ENCODE measurements at places on chromosomes 3 and 15.
A peak's percentile ranks its signal among the peaks of the same experiment; 100 is the strongest.

- no peak for DNase-seq
Measured at GRCh38 chr3:133953297-133953696, 57.6 kb upstream of the RAB6B start.

GRCh38 chr3:124877674-124878073 lies 9.5 kb downstream of the ITGB5 start:
- DNase-seq, result no peak

GRCh38 chr15:32899126-32899596 lies 181.4 kb downstream of the GREM1 start:
- DNase-seq, result peak; percentile 23

DNA sequence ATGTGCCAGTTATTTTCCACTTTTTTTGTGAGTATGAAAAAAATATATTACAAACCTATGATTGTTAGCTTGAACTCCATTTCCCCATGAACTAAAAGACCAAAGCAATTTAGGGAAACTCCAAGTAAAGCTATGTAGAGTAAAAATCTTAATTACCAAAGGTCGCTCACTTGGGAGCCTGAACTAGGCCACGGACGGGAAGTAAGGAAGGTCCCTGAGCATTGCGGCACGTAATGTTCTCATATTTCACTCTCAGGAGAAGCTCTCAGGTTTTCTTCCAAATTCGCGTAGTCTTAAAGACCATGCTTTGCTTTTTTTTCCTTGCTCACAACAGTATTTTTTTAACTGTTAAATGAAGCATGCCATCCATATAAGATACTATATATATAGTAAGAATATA lies 215.3 kb upstream of the RARB start:
- DNase-seq, result peak; percentile 8

- DNase-seq, result peak; percentile 56
Measured at GRCh38 chr3:65107174-65107573, 419.4 kb upstream of the ADAMTS9 start.

- no peak for DNase-seq
Measured at GRCh38 chr3:141246224-141246957, 14.8 kb downstream of the PXYLP1 start.

DNA sequence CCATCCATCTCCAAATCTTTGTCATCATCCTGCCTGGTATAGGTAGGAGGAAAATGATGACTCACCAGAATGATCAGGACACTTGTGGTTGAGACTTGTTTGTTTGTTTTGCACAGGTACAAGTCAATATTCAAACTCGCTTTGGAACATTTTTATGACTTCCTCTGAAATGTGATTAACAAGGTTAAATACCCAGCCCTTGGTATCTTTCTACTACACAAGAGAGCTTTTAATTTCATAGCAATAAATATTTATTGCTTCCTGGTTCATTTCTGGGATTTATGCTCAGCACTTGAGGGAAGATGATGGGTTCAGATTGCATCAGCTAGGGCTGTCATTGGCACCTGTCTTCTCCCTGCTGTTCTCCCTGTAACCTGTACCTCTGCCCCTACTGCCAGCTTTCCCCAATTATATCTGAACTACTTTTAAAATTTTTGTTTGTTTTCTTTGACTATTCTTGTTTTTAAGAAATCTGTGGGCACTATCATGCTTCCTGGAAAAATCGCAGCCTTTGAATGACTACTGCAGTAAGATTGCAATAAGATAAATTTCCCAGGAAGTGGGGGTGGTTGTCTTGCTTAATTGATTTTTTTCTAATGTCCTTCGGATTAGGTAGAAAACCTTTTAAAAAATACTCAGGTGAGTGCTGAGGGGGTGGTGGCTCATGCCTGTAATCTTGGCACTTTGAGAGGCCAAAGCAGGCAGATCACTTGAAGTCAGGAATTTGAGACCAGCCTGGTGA lies 24.3 kb upstream of the GCNT3 start:
- DNase-seq, result no peak

- peak; percentile 17 for DNase-seq
Measured at GRCh38 chr3:57793737-57794187, 37.7 kb downstream of the SLMAP start.

DNA sequence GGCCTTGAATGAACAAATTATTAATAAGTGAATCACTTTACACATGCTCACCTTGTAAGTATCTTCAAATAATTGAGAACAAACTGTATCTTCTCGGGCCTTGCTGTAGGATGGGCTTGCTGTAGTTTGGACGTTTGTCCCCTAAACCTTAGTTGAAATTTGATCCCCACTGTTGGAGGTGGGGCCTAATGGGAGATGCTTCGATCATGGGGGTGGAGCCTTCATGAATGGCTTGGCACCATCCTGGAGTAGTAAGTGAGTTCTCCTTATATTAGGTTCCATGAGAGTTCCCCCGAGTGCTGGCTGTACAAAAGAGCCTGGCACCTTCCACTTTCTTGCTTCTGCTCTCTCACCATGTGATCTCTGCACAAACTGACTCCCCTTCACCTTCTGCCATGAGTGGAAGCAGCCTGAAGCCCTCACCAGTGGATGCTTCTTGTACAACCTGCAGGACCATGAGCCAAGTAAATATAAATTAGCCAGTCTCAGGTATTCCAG lies 29.3 kb downstream of the PIGB start:
- DNase-seq, result no peak

DNA sequence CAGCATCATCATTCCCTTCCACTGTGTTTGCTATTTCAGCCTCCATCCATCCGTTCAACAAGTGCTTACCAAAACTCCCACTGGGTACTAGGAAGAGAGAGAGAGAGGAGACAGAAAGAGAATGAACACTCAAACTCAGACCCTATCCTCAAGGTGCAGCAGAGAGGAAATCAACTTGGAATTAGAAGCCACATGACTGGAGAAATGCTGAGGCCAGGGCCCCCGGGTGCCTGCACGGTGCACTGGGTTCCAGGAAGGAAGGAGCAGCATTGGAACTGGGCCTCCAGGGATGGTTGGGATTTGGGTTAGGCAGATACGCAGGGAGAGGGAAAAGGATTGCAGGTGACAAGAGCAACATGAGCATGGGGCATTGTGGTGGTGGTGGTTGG lies 30.0 kb downstream of the CORO2B start:
- no peak for DNase-seq

DNA sequence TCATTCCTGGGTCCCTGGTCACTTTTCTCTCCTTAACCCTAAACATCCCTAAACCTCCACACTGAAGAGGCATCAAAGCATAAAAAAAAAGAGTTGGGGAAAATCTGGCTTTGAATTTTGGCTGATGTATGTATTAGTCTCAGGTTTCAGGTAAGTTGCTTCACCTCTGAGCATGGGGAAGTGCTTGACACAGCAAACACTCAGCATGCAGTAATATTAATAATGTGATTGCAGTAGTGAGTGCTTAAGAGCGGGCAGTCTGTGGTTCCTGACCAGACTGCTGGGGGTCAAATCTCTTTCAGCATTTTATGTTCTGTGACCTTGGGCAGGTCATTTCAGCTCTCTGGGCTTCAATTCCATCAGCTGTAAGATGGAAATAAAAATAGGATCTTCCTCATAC lies 467.9 kb downstream of the SOX2 start:
- no peak for DNase-seq

DNA sequence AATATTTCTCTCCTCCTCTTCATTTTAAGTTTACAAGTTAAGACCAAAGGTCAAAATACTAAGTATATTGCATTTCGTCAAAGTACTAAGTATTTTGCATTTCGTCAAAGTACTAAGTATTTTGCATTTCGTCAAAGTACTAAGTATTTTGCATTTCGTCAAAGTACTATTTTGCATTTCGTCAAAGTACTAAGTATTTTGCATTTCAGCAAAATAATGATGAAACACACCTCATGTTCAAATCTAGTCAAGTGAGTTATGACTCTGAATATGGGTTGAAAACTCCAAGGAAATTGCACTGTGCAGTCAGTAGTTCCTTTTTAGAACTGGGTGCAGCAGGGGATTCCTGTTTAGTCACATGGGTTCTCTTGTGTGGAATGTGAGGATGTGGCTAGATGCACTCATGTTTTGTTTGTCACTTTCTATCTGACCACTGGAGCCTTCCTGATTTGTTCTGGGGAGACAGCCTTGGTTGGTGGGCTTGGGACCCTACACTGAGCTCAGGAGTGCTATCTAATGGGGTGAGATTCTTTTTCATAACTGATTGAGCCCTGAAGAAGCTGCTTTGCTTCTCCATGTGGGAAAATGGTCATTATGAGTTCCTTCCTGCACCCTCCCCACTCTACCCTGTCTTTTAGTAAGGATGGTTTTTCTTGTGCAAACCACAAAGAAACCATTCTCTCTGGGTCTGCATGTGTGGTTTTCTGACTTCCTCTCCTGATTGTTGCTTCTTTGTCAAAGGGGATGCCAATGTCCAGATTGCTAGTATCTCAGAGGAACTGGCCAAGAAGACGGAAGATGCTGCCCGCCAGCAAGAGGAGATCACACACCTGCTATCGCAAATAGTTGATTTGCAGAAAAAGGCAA lies 73.4 kb downstream of the CCK start:
- peak; percentile 66 for DNase-seq

DNA sequence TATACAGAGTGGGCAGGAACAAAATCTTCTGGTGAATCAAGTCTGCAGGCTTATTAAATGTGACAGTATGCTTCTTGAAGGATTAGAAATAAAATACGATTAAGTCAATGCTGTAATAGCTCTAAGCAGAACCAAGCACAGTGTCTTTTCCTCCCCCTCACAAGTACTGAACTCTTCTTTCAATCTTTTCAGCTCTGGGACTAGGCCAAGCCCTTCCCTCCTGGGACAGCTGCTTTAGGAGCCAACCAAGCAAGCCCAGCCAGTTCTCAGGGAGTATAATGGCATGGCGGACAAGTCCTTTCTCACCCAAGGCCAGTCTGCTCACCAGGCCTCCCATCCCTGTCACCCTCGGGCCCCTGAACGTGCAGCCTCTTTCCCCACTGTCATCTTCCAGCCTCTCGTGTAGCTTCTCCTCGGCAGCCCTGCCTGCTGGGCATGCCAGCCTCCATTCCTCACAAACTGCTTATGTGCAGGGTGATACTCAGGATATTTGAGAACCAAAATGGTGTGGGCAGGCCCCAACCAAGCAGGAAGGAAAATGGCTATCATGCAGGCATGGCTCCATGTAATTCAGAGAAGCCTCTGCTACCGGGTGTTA lies 8.4 kb upstream of the PPP1R2 start:
- peak; percentile 16 for DNase-seq

GRCh38 chr3:187027531-187028278 lies 97.4 kb downstream of the ST6GAL1 start:
- DNase-seq, result no peak

DNA sequence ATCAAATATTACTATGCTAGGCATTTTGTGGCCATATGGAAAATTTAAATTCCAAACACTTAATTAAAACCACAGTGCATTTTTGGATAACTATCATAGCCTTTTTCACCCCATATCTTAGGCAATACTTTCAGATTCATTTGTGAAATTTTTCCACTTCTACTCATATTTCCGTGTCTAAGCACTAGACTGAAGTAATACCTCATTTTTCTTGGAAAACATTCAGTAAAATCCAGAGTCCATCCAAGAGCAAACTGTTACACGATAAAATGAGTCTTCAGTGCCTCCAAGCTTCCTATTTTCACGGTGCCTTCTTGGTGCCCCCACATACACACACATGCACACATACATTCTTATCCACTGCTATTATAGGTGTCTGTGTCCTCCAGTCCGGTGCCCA lies 845.9 kb downstream of the TBL1XR1 start:
- DNase-seq, result no peak

DNA sequence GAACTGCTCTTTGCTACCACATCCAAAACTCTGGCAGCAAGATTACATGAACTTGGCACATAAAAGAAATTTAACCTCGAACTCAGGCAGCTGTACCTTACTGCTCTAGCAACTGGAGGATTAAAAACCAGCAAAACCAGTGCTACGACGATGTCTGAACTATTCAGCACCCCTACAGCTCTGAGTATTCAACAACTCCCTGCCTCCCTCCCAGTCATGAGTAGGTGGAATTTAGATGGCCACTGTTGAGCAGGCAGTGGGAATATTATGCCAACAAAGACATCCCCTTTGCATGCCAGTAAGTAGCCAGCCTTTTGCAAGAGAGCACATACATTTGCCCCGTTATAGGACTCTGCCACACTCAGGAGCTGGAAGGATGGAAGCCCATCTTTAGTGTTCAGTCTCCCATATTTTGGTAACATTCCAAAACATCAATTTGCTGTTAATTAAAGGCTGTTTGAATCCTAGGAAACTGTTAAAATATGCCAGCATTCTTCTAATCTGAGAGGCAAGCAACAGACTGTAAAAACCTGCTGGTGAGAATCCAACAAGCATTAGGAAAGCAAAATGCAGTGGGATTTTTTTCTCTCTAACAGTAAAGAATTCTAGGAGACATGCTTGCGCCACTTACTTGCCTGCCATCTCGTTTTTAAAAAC lies 85.4 kb downstream of the ZNF385D start:
- DNase-seq, result peak; percentile 4

DNA sequence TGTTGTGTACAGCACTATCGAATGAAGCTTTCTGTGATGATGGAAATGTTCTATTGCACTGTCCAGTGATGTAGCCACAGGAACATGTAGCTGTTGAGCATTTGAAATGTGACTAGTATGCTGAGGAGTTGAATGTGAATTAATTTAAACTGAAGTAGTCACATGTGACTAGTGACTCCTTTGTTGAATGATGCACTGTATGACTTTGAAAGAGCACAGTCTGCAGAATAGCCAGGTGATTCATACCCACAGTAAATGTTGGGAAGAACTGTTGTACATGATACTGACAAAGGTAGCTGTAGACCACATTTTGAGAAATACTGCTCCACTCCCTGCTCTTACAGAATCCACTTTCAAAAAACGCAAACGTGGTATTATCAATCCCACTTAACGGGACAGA lies 34.0 kb upstream of the ACTL6A start:
- DNase-seq, result no peak

GRCh38 chr3:117074826-117075225 lies 365.2 kb downstream of the TUSC7 start:
- no peak for DNase-seq

GRCh38 chr3:15796771-15797641 lies 773 bp downstream of the ANKRD28 start:
- DNase-seq, result peak; percentile 78

GRCh38 chr3:141094790-141095545 lies 43.8 kb downstream of the SPSB4 start:
- peak; percentile 72 for DNase-seq

- DNase-seq, result no peak
Measured at GRCh38 chr3:44931791-44932190, 44.2 kb downstream of the ZDHHC3 start.

DNA sequence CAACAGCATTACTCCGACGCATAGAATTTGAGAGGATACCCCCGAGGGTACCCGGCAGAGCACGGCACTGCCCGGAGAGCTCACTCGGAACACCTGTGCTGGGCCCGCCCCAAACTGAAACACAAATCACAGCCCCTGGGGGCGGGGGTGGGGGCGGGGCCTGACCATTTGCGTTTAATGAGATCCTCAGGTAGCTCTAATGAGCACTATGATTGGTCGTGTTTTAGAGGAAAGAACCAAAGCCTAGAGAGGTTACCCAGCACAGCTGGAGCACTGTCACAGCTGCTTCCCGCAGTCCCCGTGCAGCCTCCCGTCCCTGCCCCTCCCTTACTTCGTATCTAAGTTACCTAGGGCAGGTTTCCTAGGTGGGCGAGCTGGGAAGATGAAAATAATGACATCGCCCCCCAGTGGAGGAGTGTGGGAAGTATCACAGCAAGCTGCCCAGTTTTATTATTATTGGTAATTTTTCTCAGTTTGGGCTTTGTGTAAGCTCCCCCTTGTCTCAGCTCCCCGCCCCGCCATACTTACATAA lies 187.1 kb downstream of the PDE8A start:
- peak; percentile 50 for DNase-seq

GRCh38 chr15:93179700-93180102 lies 90.7 kb upstream of the RGMA start:
- peak; percentile 0 for DNase-seq
